ENCODE measurements at places on chromosomes 3 and 15. TPM values are rescaled to one million over a fixed set of nuclear protein-coding genes. Genes with fewer than 3 reads are reported as not detected.

Gene SYNPR
- total RNA-seq, result not detected

Gene ZNF80
- 0.29 TPM for total RNA-seq

Gene ATP13A4
- 0.16 TPM for total RNA-seq

Gene DPPA2
- not detected for total RNA-seq

Gene ARPP21
- not detected for total RNA-seq

Gene PPARG
- total RNA-seq, result 1.8 TPM

Gene FILIP1L
- not detected for total RNA-seq

Gene ANKUB1
- not detected for total RNA-seq

Gene CLDN18
- 0.18 TPM for total RNA-seq

Measured in activated T-cell treated with anti-CD3 and anti-CD28 coated beads, Interleukin-2, amount 50 U/mL, for 4 hours (primary cell).